Activated T-helper 17 cell treated with anti-CD3 and anti-CD28 coated beads, Interleukin-2, amount 50 U/mL, for 72 hours (primary cell): ENCODE measurements at places on chromosomes 7 and 10. TPM values are rescaled to one million over a fixed set of nuclear protein-coding genes. Genes with fewer than 3 reads are reported as not detected.

The MLXIPL gene
- total RNA-seq, result not detected

The SLC16A9 gene
- 2.2 TPM for total RNA-seq

The H2BK1 gene
- total RNA-seq, result not detected

DNA sequence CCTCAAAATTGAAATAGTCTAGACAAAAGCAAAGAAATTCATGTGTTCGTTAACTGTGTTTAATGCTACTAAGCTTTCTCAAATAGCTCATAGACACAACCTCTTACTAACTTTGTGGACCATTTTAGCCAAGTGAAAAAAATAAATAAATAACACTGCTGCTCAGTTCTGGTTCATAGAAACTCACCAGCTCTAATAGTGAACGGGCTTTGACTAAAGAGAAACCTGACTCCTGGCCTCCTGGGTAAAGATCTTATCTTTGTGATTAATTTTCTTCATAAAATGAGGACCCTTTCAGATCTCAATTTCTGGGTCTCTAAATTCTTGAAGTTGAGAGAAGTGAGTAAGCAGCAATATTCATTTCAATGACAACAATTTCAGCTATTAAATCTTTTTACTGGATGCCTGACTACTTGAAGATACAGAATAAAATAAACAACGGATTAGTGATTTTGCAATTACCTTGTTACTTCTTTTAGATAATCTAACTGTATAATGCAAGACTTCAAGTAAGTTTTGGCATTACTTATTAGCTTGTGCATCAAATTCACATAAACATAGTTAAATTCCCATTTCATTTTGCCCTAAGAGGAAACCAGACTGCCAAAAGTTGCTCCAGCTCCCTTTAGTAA, 3.1 kb downstream of the CADPS2 start:
- ATAC-seq, result no peak

- ATAC-seq, result peak; percentile 75
These were observed 93.7 kb downstream of the EPC1 start for GRCh38 chr10:32253276-32253675.

- ATAC-seq, result no peak
These were observed 3.7 kb upstream of the SLC16A9 start for GRCh38 chr10:59713196-59713821.

DNA sequence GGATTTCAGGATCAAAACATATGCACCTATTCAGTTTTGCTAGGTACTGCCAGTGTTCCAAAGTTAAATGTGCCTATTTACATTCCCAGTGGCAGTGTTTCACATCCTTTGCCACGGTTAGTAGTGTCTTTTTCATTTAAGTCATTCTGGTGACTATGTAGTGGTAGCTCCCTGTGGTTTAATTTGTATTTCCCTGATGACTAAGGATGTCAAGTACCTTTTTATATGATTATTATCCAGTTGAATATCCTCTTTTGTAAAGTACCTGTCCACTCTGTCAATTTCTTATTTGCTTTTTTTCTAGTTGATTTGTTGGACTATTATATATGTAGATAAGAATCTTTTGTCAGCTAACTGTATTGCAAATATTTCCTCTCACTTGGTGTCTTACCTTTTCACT, 45.1 kb downstream of the TMEM60 start:
- ATAC-seq, result peak; percentile 63
